Adipose tissue (tissue), 3 donors: ENCODE measurements at places on chromosomes 2 and 18. TPM values are rescaled to one million over a fixed set of nuclear protein-coding genes. Genes with fewer than 3 reads are reported as not detected.

SOX11 gene
- polyA plus RNA-seq = not detected

CCDC74A gene
- polyA plus RNA-seq = 1.7 TPM

ZAP70 gene
- 3.0 TPM for polyA plus RNA-seq

NYAP2 gene
- polyA plus RNA-seq = 0.02 TPM

EIF2AK3 gene
- 9.4 TPM for polyA plus RNA-seq

ADGRF3 gene
- polyA plus RNA-seq = 0.10 TPM

CD8B2 gene
- 0.06 TPM for polyA plus RNA-seq

KYNU gene
- 0.30 TPM for polyA plus RNA-seq

ERICH2 gene
- polyA plus RNA-seq = 1.6 TPM

ALK gene
- polyA plus RNA-seq = 1.0 TPM

CFAP210 gene
- polyA plus RNA-seq = 0.21 TPM

CNTNAP5 gene
- not detected for polyA plus RNA-seq

KCNG2 gene
- 0.05 TPM for polyA plus RNA-seq

AGAP1 gene
- 7.1 TPM for polyA plus RNA-seq

CNDP2 gene
- 92.6 TPM for polyA plus RNA-seq

MYO1B gene
- 20.8 TPM for polyA plus RNA-seq

KIF5C gene
- 0.51 TPM for polyA plus RNA-seq

YES1 gene
- 31.1 TPM for polyA plus RNA-seq

ZNF385B gene
- 6.2 TPM for polyA plus RNA-seq

C2orf72 gene
- polyA plus RNA-seq = 0.46 TPM

PROM2 gene
- 3.0 TPM for polyA plus RNA-seq

CCDC102B gene
- polyA plus RNA-seq = 4.9 TPM

TRABD2A gene
- 1.1 TPM for polyA plus RNA-seq

PAIP2B gene
- polyA plus RNA-seq = 2.7 TPM

NFATC1 gene
- 21.7 TPM for polyA plus RNA-seq

C2orf78 gene
- polyA plus RNA-seq = not detected

IL1F10 gene
- polyA plus RNA-seq = not detected

TXNDC9 gene
- polyA plus RNA-seq = 8.5 TPM

SLC16A14 gene
- polyA plus RNA-seq = 1.6 TPM

KRTCAP3 gene
- polyA plus RNA-seq = 6.1 TPM
